Fibroblast of skin of back (primary cell): ENCODE measurements at places on chromosomes 5 and 9.

DNA sequence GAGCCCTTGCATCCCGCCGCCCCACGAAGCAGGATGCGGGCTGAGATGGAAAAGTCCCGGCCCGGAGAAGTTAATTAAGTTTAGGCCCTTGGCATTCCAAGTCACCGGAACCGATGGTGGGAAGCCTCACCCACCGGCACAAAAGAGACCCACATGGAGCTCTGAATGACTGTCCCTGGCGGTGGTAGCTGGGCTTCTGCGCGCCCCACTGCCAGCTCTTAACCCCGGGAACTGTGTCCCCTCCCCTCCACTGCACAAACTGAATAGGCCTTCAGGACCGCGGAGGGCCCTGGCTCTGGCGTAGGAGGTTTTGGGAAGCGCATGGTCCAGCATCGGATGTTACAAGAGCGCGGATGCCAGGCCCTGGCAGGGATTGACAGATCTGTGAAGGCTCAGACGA, 291.1 kb upstream of the TUT7 start:
- DNase-seq = no peak

- DNase-seq = no peak
Observed at GRCh38 chr5:6595405-6595804, 37.4 kb downstream of the NSUN2 start.

DNA sequence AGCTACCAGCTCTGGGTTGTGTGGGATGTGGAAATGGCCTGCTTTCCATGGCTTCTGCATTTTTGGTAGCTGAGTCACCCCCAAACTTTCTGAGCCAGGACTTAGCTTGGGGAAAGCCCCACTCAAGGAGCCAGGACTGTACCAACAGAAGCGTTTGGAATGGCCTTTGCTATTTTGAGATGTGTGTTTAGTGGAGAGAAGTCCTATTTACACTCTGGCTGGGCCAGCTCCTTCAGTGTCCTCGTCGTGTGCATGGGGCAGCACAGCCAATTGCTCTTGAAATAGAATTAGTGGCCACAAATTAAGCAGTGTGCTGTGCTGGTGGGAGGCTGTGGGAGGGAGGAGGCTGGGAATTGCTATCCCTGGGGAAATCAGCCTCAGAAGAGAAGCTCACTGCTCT, 51.6 kb downstream of the ENTREP1 start:
- DNase-seq = peak; percentile 95

- peak; percentile 84 for DNase-seq
Observed at GRCh38 chr9:127185931-127186781, 63.7 kb upstream of the ANGPTL2 start.

DNA sequence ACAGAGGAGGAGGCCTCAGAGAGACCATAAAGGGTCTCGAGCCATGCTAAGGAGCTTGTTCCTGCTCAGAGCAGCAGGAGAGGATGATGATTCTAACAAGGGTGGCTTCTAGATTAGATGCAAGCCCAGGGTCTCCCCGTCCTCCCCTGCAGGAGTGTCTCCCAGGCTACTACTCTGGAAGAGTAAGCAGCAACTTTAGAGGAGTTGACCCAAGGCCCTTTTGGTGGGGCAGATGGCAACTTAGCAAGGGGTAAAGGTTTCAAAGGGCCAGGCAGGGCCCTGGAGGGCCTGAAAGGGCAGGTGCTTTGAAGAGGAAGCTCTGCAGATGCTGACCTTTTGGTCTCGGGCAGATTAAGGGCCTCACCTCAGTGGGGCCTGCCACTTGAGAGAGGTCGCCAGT, 174.9 kb downstream of the GABBR2 start:
- no peak for DNase-seq

DNA sequence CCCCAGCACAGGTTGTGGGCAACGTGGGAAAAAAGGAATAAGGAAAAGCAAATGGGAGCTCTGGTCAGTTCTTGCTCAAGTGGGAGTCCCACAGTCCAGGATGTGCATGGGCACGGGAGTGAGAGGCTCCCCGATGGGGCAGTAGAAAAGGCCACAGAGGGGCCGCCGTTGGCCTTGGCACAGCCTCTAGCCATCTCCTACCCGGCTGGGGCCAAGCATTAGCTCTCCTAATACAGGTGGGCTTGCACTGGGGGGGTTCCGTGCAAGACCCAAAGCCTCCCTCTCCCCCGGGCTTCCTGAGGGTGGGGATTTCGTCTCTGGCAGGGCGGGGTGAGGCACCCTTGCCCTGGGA, 212.2 kb upstream of the MVB12B start:
- no peak for DNase-seq

- DNase-seq = no peak
Observed at GRCh38 chr5:126965487-126965886, 64.9 kb downstream of the MARCHF3 start.

- peak; percentile 41 for DNase-seq
Observed at GRCh38 chr5:141657404-141657803, 6.2 kb upstream of the FCHSD1 start.

DNA sequence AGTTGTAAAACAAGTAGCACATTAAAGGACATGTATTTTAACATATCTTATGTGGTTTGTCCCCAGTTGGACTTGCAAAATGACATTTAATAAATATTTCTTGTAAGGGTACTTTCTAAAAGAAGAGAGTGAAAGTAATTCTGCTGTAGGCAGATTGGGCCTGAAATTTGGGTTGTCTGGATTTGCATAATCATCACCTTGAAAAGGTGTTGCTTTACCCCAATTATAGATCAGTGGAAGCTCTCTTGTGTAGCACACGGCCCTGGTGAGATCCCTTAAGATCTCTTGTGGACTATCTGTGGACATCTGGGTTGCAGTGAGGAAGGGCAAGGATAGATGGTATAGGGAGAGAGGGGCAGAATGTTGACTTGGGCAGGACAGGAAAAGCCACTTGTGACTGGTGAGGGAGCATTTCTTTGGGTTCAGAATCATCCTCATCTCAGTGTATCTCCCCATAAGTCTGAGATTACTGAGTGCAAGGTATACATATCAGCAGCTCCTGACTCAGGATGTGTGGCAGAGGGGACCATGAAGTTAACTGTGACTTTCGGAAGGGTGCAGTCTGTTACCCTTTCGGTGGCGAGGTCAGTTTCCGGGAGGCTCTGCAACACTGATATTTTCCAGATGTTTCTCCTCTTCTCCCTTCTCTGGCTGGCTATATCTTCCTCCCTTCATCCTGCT, 2.0 kb upstream of the TNFAIP8 start:
- no peak for DNase-seq

DNA sequence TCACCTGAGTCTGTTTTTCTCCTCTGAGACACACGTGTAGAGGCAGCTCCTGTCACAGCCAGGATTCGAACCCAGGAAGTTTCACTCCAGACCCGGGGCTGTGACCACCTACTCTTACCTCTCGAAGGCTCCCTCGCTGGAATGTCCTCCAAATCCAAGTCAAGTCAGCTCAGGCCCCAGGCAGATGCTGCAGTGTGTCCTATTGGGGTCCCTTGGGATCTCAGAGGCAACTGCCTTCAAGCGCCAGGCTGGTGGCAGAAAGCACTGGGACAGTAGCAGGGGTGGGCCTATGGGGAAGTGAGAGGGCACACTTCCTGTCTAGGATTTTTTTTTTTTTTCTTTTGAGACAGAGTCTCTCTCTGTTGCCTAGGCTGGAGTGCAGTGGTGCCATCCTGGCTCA, 762 bp upstream of the ST6GALNAC4 start:
- DNase-seq = no peak

- DNase-seq = peak; percentile 98
Observed at GRCh38 chr5:157390551-157391297, 69.3 kb upstream of the NIPAL4 start.

DNA sequence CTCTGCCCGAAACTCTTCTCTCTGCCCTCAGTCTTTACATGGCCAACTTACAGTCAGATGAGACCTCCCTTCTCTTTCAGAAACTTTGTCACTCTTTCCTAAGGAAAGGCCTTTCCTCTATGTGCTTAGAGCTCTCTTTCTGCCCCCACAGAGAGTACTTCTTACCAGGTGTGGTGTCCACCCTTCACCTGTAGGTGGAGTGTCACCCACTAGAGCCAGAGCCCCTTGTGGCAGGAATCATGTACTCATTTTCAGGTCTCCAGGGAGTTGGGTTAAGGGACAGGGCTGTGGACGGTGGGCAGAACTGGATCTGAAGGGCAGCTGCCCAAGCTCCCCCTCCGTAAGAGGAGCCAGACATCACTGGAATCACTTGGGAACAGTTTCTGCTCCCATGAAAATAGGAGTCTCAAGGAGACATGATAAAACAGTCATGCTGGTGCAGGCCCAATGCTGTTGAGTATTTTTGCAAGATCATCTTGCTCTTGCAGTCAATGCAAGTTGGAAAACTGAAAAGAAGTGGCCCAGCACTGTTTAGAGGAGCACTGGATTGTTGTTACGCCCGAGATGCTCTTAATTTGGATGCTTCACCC, 436.7 kb downstream of the ZSWIM6 start:
- peak; percentile 20 for DNase-seq

GRCh38 chr9:98034593-98035546, 21.7 kb upstream of the NANS start:
- DNase-seq = peak; percentile 73

GRCh38 chr5:68424799-68425537, 209.4 kb downstream of the PIK3R1 start:
- DNase-seq = peak; percentile 41

DNA sequence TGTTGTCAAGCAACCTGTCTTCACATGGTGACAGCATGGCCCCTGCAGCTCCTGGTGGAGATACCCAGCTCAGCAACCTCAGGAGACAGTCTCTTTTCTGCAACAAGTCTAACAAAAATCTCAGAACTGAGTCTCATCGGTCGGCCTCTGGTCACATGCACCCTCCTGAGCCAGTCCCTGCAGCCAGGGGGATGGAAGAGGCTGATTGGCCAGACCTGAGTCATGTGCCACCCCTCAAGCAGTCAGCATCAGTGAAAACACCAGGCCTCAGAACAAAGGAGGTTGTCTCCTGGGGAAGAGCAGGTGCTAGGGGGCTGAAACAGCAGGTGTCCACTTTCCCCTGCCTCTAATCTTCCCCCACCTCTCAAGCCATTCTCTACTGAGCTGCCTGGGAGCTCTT, 54.4 kb downstream of the SMIM23 start:
- no peak for DNase-seq

DNA sequence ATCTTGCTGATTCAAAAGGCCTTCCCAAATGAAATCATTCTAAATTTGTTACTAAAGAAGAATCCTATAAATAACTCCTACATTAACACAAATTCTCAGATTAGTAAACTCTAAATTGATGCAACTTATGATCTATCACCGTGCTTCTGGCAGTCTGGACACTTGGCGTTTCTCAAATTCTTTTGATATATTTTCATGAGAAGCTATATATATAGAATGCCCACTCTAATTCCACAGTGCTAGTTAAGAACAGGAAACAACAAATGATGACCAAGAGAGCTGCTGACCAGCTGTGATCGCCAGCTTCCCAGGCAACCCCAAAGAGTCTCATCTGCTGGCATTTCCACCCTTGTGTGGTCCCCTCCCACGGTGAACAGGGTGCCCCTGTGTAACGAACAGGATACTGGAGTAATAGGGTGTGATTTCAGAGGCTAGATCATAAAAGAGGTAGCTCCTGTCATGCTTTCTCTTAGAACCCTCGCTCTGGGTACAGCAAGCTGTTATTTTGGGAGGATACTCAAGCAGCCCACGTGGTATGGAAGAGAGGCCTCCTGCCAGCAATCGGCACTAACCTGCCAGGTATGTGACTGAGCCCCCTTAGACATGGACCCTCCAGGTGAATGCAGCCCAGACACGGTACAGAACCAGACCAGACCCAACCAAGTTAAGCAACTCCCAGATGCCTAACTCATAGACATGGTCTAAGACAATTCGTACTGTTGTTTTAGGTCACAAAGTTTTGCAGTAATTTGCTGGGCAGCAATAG, 64.7 kb downstream of the CDC14B start:
- DNase-seq = peak; percentile 50

GRCh38 chr9:75461183-75461582, 372.9 kb downstream of the OSTF1 start:
- DNase-seq = no peak

GRCh38 chr5:95086927-95087815, 197.7 kb downstream of the MCTP1 start:
- no peak for DNase-seq

DNA sequence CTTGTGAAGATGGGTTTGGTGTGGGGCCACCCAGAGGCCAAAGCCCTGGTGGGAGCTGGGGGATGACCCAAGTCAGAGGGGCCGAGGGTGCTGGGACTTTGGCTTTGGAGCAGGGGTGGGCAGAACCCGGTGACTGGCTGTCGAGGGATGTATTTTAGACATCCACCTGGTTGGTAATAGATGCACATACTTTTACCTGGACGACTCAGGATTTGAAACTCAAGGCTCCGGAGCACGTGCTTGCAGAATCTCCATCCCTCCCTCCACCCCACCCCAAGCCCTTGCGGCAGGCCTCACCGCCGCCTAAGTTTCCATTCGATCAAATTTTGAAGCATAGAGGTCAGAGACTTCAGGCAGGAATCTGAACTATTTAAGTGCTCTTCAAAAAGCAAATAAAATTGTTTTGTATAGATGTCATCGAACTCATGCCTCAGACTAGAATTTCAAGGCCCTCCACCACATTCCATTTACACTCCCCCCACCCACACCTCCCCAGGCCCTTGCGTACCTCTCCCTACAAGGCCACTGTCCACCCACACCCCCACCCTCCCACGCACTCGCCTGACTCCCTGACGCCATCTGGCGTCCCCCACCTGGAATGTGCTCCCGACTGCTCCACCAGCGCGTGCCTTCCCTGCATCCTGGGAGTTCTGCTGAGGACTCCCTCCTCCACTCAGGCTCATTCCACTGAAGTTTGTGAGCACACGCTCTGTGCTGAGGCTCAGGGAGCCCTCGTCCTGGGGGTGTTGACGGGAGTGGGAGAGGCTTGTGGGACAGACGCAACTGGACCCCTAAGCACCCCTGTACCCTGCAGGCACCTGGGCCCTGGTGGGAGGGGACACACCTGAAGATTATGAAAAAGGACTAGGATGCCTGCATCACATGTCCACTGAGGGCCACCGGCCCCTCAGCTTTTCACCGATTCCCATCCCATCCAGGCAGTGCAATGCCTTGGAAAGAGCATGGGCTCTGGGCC, 56.4 kb upstream of the RPL26L1 start:
- peak; percentile 98 for DNase-seq

GRCh38 chr9:136541709-136542108, 4.1 kb downstream of the NOTCH1 start:
- no peak for DNase-seq

- peak; percentile 93 for DNase-seq
Observed at GRCh38 chr9:69674716-69675438, 2.7 kb upstream of the APBA1 start.

GRCh38 chr5:138544181-138545134, 1.4 kb upstream of the ETF1 start:
- DNase-seq = no peak

- DNase-seq = no peak
Observed at GRCh38 chr9:70411121-70411929, 3.1 kb downstream of the KLF9 start.

- DNase-seq = no peak
Observed at GRCh38 chr5:52888363-52888762, 100.6 kb downstream of the ITGA1 start.

DNA sequence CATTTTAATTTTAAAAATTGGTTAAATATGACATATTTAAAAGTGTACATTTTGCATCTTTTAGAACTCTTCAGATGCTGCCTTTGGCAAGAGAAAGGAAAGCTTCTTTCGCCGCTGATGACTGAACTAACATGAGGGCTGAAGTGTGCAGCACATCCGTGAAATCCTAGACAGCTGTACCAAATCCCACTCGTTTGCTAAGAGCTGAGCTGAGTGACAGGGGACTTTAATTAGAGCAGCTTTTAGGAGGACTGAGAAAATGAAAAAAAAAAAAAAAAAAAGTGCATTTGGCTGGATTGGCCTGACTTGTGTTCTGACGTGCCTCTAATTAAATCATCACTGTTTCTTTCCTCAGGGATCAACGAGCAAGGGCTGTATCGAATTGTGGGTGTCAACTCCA, 271.3 kb downstream of the ARHGAP26 start:
- DNase-seq = no peak

- DNase-seq = peak; percentile 62
Observed at GRCh38 chr9:70639853-70640814, 225.7 kb upstream of the KLF9 start.
